Stimulated activated CD4-positive, alpha-beta T cell treated with anti-CD3 and anti-CD28 coated beads, Interleukin-1b, Interleukin-23, amount 100 ng/mL, for 1 hour (primary cell): ENCODE measurements at places on chromosomes 16 and 17.

DNA sequence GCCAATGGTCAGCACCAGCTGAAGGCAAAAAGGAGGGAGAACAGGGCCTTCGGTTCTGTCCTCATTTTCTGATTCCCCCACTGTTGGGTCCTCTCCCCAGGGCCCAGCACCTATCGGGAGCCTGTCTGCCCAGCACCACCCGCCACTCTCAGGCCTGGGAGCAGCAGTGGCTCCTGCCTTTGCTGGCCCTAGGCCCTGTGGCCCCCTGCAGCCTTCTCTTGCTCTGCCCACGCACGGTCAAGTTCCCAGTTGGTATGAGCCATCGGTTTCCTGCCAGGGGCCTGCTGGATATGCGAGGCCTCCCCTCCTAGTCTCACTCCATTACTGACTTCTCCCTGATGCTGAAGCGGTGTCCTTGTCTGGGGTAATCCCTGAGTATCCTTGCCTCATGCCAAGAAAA lies 37.5 kb downstream of the HSBP1 start:
- no peak for DNase-seq

GRCh38 chr17:2844416-2844815 lies 48.2 kb downstream of the RAP1GAP2 start:
- DNase-seq: no peak

DNA sequence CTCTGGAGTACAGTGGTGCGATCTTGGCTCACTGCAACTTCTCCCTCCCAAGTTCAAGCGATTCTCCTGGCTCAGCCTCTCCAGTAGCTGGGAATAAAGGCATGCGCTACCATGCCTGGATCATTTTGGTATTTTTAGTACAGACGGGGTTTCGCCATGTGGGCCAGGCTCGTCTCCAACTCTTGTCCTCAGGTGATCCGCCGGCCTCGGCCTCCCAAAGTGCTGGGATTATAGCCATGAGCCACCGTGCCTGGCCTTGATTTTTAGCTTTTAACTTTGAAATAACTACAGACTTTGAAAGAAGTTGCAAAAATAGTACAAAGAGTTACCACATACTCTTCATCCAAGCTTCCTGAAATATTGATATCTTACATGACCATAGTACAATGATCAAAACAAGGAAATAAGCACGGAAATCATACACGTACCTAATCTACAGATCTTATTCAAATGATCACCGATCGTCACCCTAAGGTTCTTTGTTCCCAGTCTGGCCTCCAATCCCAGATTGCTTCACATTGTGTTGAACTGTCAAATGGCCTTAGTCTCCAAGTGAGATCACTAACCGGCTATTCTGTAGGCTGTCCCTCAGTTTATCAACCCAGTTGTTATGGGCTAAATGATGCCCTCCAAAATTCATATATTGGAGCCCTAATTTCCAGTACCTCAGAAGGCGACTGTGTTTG lies 18.4 kb downstream of the NPIPA1 start:
- no peak for DNase-seq

DNA sequence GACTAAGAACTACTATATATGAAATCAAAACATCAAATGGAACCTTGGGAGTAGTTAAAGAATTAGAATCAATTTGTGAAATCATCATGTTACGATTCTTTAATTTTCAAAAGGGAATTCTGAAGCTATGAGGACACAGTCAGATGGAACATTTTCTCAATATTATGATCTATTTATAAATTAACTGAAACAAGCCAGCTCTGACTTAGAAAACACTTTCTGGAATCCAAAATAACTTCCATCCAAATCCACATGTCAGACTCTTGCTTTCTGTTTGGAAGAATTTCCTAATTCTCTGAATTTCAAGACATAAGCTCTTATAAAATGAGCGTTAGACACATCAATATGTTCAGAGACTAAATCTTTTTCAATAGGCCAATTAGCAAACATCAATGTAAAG lies 737.7 kb upstream of the SOX9 start:
- DNase-seq: no peak

DNA sequence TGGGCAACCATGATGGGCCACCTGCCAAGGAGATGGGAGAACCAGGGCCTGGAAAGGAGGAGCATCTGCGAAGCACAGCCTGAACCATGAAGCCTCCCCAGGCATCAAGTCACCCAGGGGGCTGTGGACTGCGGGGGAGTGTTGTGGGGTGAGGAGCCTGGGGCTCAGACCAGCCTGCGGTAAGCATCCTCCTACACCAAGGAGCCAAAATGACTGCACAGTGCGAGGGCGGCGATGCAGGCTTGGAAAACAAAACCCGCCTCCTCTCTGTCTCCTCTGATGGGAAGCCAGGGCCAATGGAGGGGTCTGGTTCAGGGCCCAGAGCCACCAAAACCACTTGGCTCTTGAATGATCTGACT lies 18.1 kb upstream of the MAF start:
- no peak for DNase-seq

- no peak for DNase-seq
Observed at GRCh38 chr16:19136549-19137196, 22.9 kb downstream of the ITPRIPL2 start.

GRCh38 chr17:2335726-2336214 lies 487 bp downstream of the TSR1 start:
- DNase-seq: no peak

GRCh38 chr16:89452925-89453324 lies 37.4 kb downstream of the ANKRD11 start:
- DNase-seq: no peak

DNA sequence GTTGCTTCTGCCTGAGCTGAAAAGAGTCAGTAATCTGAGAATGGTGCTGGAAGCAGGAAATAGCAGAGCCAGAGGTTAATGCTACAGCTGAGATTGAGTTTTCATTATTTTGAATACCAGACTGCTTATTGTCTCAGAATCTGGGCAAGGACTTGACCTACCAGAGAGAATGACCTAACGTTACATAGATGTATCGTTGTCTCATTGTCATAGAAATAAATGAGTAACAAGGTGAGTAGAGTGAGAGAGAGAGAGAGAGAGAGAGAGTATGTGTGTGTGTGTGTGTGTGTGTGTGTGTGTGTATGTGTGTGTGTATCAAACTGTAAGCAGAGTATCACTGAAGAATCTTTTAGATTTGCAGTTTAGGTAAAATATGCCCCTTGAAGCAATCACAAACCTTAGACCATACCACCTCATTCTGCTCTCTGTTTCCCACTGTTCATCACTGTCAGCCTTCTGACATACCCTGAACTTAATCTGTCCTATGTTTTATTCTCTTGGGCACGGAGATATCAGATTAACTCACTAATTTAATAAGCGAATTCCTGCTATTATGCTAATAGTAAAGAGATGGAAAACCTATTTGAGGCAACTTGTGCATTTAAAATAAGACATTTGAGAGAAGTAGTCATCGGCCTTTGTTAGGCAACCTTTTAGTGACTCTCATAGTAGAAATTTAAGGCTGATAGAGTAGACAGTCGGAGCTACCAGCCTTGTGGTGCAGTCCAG lies 87.8 kb downstream of the CYB561 start:
- DNase-seq: no peak

GRCh38 chr17:68640242-68640989 lies 39.2 kb upstream of the FAM20A start:
- no peak for DNase-seq

DNA sequence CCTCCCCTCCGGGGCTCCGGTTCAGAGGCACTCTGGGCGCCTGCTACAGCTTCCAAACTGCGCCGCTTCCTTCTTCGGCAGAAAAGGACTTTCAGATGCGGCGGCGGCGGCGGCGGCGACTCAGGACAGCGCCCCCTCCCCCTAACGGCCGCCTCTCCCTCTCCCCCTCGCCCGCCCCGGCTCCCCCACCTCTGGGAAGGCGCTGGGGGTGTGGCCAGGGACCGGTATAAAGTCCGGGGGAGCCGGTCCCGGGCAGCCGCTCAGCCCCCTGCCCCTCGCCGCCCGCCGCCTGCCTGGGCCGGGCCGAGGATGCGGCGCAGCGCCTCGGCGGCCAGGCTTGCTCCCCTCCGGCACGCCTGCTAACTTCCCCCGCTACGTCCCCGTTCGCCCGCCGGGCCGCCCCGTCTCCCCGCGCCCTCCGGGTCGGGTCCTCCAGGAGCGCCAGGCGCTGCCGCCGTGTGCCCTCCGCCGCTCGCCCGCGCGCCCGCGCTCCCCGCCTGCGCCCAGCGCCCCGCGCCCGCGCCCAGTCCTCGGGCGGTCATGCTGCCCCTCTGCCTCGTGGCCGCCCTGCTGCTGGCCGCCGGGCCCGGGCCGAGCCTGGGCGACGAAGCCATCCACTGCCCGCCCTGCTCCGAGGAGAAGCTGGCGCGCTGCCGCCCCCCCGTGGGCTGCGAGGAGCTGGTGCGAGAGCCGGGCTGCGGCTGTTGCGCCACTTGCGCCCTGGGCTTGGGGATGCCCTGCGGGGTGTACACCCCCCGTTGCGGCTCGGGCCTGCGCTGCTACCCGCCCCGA lies at the start of gene IGFBP4:
Gene IGFBP4 (plus strand): TSS at position 255 of the 792 bp plus-strand sequence. CDS start 286 bp downstream, at position 541.
- DNase-seq: peak; percentile 24

DNA sequence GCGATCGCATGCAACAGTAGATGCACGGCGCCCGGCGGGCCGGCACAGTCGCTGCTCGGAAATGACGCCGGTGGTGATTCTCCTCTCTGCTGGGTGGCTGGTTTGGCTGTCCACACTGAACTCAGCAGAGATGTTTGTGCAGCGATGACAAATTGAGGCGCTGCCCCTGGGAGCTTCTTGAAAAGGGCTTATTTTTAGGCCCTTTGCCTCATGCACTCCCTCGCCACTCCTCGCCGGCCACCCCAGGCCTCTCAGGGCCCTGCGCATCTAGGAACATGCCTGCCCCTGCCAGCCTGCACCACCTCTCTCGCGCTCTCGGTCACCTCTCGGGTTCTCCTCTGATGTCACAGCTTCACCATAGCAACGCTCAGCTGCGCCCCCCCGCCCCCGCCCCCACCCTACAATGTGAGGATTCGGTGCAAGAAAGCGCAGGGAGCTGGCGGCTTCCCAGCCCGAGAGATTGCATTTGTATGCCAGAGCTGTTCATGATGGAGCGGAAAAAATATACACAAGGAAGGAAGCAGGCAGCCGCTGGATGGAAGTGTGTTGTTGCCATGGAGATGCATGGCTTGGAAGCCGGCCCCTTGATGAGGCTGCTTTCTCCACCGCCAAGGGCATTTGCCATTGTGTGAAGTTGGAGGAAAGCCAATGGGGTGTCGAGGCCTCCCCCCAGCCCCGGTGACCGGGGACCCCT lies 81.3 kb upstream of the PLCG2 start:
- DNase-seq: no peak

- DNase-seq: no peak
Observed at GRCh38 chr17:48244814-48245213, 137.2 kb downstream of the SNX11 start.

- DNase-seq: no peak
Observed at GRCh38 chr16:85275533-85276249, 163.4 kb upstream of the CIBAR2 start.

DNA sequence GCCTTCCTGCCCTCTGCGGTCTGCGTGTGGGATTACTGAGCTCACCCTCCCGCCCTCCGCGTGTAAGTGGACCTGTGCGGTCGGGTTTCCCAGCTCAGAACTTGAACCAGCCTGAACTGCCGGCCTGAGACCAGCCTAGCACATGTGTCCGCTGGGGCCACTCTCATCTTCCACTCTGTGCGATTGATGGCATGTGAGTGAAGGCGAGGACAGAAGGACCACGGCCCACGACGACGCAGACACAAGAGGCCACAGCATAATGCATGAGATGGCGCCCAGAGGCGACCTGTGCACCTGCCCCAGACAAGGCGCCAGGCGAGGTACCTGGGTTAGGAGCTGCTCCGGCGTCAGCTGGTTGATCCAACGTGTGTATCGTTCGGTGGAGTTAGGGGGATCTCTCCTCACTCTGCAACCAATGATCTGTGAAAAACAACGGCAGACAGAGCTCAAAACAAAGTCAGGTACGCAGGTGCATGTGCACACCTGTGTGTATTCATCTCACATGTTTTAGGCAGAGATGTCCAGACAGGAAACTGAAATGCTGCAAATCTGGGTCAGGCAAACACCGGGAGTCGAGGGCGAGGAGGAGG lies 74.5 kb upstream of the METRNL start:
- DNase-seq: no peak

- DNase-seq: no peak
Observed at GRCh38 chr16:22380529-22380928, 6.1 kb upstream of the CDR2 start.
